D341Med (cell line): ENCODE measurements at places on chromosomes 6 and 20.
A peak's percentile ranks its signal among the peaks of the same experiment; 100 is the strongest.

- peak; percentile 41 for DNase-seq
Observed at GRCh38 chr6:13573669-13574110, 711 bp upstream of the SIRT5 start.

GRCh38 chr6:2745246-2745645 lies 5.5 kb downstream of the MYLK4 start:
- DNase-seq = no peak

DNA sequence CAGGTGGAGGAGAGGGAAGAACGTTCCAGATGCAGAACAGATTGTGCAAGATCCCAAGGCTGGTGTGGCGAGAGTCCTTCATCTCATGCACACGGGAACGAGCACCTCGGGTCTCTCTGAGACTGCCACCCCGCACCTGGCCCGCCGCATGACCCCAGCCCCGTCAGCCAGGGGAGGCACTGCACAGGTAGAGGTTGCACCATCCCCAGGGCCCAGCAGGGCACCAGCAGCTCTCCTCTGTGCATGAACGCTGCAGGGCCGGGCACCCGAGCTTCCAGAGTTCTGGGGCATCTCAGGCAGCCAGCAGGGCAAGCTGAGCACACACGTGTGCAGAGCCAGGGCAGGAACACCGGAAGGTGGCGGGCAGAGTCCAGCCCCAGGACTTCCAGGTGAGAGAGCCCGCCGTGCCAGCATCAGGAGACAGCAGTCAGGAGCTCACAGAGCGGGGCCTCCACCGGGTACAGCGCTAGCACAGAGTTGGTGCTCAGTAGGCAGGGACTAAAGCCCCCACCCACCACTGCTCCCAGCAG lies 193.2 kb downstream of the TAF4 start:
- DNase-seq = no peak

- DNase-seq = no peak
Observed at GRCh38 chr6:138450445-138450844, 46.4 kb downstream of the HEBP2 start.

GRCh38 chr6:18269253-18269652 lies 4.9 kb upstream of the DEK start:
- DNase-seq = no peak

- DNase-seq = no peak
Observed at GRCh38 chr6:53532061-53532797, 12.7 kb downstream of the GCLC start.

DNA sequence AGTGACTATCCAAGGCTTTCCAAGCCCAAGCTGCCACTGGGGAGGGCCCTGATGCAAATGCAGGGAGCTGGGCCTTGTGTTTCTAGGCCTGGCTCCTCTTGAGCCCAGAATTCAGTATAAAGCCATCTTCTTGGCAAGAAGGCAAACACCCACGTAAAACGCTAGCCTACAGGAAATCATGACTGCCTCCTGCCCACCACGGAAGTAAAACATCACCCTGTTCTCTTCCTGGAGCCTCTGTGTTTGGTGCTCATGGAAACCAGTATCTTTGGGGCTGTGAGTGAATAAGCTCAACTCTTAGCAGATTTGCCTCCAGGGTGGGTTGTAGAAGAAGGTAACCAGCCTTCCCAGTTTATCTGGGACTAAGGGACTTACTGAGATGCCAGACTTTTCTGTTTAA lies 271.0 kb downstream of the ZNF217 start:
- DNase-seq = no peak

GRCh38 chr20:63002511-63002910 lies 4.3 kb downstream of the BHLHE23 start:
- no peak for DNase-seq

DNA sequence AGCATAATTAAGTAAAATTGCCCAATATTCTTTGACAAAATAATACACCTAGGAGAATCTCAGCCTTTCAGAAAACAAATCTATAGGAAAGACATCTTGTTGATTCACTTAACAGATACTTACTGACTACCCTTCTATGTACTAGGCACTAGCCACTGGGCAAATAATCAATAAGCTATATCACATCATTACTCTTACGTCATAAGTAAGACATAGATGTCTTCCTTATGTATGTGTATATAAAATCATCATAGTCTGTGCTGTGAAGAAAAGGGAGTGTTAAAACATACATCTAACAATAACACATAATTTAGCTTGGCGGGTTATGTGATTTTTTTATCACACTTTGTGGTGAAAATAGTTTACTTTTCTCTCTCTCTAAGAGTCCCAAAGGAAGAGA lies 733.9 kb downstream of the EYS start:
- no peak for DNase-seq

- peak; percentile 93 for DNase-seq
Observed at GRCh38 chr6:6686748-6687601, 98.5 kb downstream of the LY86 start.
